Suppressor macrophage (primary cell): ENCODE measurements at places on chromosomes 12 and 14.

DNA sequence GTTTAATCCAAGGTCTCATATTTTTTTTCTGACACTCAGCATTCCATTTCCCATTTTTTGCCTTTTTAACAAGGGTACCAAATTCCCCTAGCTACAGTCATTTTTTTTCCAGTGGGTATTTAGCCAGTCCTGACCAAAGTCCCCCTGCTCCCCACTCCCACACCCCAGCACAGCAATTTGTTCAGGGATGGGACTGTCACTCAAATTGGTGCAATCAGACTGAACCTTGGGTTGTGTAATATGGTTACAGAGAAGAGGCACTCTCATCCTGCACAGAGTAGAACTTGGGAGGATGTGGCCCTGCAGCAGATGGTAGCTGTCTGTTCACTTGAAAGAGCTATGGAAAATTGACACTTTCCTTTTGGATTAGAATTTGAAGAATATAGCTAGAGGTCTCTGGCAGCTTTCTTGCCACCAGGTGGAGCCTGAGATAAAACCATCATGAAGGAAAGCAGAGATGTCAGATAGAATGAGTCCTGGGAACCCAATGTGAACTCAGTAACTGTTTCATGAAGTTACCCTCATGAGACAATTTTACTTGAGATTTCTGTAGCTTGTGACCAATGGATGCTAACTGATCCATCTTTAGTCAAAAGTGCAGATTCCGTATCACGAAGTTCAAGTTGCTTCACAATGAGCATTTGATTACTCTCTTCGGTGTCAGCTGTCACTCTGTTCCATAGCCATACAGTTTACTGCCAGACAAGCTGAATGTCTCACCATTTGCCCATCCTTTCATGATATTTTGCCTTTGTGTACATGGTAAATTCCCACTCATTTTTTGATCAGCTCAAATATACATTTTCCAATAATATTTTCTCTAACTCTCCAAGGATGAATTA, 394.0 kb upstream of the SYT1 start:
- DNase-seq: peak; percentile 5

- no peak for DNase-seq
These were observed 33.2 kb downstream of the RFLNA start for GRCh38 chr12:124328116-124328515.

DNA sequence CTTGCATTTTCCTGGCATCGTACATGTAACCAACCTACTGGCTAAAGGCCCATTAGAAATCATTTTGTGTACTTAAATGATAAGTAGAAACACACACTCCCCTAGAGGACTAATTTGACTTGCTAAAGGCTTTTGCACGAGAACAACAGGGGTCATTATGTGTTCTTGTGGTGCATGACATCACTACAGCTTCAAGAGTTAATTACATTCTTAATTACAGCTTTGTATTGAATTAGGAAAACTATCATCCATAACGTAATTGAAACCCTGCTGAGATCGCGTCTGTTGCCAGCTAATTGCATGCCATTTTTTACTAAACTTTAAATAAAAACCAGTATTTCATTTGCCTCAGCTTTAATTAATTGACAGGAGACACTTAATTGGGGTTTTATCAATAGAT, 51.4 kb downstream of the TMEM132C start:
- no peak for DNase-seq

DNA sequence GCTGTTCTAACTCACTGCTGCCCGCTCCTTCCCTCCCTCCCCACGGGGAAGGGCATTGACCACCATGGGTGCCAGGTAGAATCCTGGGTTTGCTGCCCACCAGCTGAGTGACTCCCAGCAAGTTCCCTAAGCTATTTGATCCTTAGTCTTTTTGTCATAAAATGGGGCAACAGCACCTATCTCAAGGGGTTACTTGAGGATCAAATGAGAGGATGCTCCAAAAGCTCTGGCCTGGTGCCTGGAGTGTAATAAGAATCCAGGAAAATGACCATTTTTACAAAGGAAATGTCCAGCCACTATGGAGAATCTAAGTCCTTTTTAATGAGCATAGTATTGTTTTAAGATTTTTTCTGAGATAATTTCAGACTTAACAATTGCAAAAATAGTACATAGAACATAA, 61.4 kb upstream of the CMKLR1 start:
- no peak for DNase-seq

DNA sequence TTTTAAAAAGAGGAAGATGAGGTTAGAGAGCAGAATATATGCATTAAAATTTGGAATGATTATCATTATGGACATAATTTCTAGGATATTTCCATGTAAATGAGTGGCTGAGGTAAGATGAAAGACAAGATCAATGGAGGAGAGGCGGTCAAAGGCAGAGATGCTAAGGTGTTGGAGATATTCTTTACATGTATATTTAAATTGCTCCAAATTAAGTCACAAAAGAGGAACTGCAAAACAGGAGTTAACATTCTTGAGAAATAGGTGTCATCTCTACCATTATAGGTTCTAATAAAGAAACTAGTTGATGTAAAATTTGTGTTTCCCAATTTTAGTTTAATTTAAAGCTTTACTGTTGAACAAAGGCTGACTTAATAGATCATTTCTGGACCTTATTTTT, 268.5 kb upstream of the PPFIA2 start:
- no peak for DNase-seq

DNA sequence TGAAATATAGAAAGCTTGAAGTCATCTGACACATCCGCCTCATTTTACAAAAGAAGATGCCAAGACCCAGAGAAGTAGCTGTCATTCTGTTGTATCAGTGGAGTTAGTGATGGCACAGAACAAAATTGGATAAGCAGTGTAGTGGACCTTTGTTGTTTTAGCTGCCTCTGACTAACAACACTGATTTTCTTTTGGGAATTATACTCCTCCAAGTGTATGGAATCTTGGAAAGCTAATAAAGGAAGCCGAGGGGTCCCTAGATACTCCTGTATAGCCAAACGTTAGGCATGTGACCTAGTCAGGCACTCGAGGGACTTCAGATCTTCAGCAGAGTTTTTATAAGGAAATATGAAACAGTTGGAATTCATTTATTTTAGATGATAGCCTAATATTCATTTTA, 94.5 kb downstream of the OTOGL start:
- no peak for DNase-seq

DNA sequence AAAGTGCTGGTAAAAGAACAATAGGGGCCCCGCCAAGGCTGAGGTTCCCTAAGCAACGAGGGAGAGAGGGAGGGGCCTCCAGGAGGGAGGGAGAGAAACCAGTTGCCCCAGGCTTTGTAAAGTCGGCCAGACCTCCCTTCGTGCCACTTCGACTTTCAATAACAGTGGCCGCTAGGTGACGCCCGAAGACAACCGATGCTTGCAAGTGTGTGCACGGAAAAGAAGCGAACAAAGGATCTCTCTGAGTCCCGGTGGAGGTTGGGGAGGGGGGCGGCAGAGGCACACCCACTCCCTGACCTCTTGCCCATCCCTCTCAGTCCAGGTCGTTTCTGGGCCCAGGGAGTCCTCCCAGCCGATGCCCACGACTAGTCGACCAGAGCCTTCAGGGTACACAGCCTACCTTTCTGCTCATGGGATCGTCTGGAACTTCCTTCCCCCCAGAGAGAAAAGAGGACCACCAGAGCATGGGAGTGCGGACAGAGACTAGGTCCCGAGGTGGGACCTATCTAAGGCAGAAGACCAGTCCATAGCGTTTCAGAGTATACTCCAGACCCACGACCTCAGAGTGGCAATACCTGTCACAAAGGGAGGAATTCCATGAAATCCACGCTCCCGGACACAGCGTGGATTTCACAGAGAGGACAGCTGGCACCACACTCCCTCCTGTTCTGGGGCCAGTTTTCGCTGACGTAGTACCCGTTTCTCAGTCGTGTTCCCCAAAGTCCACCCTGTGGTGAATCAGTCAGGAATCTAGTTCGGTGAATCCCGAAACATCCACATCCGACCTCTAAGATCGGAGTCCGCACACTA, 262.7 kb upstream of the ALG10B start:
- DNase-seq: no peak

GRCh38 chr12:130687796-130688778, 28.0 kb downstream of the RIMBP2 start:
- DNase-seq: no peak

GRCh38 chr12:132176385-132176919, 32.2 kb downstream of the NOC4L start:
- DNase-seq: peak; percentile 18

GRCh38 chr12:76010732-76011458, 20.7 kb downstream of the PHLDA1 start:
- DNase-seq: no peak

DNA sequence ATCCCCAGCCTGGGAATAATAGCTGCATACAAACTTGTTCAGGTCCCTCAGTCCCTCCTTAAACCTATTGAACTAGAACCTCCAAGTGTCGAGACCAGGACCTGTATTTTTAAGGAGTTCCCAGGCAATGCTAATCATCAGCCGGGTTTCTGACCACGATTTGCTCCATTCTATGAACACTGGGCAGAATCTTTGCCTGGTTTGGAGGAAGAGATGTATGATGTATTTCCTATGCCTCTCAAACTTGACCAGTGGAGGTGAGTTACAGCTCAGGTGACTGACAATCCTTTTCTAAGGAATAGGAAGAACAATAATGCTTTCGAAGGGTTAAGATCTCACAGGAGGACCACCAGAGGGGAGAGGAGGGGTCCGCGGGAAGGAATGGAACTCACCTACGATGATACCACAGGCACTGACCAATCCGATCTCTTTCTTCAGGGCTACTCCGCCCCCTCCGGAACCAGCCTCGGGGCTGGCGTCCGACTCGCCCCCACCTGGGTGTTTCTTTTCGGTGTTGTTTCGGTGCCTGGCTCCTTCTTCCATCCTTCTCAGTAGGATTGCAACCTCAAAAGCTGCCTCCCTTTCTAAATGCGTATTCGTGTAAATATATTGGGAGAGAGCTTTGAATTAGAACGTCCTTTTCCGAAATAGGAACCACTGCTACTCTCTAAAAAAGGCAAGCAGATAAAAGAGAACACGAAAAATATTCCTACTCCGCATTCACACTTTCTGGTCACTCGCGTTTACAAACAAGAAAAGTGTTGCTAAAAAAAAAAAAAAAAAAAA, 895 bp downstream of the SLC7A8 start:
- peak; percentile 49 for DNase-seq

DNA sequence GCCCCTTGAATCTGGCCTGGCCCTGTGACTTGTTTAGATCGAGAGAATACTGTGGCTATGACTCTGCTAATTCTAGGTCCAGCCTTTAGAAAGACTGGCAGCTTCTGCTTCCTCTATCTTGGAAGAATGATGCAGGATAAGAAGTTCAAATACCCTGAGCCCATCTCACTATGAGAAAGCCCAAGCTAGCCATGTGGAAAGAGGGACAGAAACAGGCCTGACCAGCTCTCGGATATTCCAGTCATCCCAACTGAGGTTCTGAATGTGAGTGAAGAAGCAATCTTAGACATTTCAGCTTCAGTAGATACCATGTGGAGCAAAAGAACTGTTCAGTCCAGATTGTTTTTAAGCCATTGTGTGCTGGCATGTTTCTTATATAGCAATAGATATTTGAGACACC, 17.3 kb upstream of the KRR1 start:
- DNase-seq: peak; percentile 35

DNA sequence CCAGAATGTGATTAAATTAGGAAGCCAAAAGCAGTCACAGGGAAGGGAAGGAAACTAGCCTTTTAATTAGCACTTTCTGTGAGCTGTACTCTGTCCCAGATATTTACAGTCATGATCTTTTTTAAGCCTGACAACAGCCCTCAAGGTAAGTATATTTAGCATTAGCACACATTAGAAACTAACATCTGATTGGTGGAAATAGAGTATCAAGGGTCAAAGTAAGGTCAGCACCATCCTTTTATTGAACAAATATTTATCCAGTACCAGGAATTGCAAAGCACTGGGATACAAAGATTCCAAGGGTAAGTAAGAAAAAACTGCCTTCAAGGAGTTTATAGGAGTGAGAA, 28.2 kb downstream of the RPGRIP1 start:
- DNase-seq: no peak

DNA sequence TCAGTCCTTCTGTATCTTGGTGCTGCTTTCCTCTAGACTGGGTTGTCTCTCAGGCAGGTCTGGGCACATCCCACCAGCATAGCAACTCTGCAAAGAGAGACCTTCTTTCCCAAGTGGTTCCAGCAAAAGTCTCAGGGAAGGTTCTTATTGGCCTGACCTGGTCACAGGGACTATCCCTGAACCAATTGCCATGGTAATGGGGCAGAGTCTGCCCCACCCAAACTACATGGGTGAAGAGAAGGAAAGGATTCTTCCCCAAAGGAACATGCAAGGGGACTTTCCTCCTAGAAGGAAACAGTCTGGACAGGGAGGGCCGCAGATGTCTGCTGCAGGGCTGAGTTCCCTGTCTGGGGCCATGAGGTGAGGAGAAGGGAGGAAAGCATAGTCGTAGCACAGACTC, 122.2 kb upstream of the NCOR2 start:
- DNase-seq: peak; percentile 52

DNA sequence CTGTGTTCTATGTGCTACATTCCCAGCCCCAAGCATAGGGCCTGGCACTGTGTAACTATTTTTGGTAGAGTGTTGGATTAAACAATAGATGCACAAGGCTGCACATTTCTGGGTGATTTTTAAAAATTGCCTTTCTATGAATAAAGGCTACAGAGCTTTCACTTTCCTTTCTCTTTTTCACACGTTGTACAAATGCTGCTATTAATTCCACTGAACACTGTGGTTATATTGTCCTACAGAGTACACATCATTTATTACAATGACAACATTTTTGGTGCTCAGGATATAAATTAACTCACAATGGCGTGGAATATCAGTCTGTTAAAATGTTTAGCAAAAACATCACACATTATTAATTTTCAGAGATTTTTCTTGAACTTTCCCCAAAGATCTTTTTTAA, 3.6 kb upstream of the EML1 start:
- no peak for DNase-seq

DNA sequence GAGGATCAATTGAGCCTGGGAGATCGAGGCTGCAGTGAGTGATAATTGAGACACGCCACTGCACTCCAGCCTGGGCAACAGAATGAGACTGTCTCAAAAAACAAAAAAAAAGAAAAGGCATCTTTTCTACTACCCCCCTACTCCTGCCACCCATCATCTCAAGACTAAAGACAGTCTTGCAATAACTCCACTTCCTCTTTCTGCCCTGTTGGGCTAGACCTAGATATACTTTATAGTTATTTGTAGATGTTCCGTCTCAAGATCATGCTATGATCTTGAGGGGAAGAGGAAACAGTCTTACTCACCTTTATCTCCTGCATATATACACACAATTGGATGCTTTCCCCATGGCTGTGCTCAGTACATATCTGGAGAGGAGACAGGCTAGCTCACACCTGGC, 12.1 kb upstream of the ESPL1 start:
- peak; percentile 51 for DNase-seq

GRCh38 chr12:121524196-121524916, 56.5 kb downstream of the KDM2B start:
- DNase-seq: no peak

- DNase-seq: no peak
These were observed 47.1 kb downstream of the DIP2B start for GRCh38 chr12:50551866-50552265.
